ENCODE measurements at places on chromosomes 6 and 20.

- DNase-seq, result no peak
These were observed 828 bp downstream of the TP53RK start for GRCh38 chr20:46688151-46689081.

DNA sequence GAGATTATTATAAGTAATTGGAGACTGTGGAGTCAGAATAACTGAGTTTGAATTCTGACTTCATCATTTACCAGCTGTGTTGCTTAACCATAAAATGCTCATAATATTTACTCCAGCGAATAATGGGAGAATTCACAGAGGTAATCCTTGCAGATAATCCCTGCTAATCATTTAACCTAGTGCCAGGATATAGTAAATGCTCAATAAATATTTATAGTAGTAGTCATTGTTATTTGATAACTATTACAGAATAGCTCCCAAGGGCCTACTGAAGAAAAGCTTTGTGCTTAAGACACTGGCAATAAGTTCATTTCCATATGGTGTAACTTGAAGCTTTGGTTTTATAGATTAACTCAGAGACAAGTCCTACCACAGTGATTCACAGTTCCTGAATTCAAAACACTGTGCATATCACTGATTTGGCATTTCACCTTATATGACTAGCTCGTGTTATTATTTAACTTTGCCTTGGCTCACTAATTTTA is 208.8 kb upstream of the PLCB4 start:
- no peak for DNase-seq

- DNase-seq, result no peak
These were observed 98.3 kb downstream of the TMEM242 start for GRCh38 chr6:157224951-157225574.

GRCh38 chr6:148295261-148295887 is 47.3 kb upstream of the SASH1 start:
- no peak for DNase-seq

DNA sequence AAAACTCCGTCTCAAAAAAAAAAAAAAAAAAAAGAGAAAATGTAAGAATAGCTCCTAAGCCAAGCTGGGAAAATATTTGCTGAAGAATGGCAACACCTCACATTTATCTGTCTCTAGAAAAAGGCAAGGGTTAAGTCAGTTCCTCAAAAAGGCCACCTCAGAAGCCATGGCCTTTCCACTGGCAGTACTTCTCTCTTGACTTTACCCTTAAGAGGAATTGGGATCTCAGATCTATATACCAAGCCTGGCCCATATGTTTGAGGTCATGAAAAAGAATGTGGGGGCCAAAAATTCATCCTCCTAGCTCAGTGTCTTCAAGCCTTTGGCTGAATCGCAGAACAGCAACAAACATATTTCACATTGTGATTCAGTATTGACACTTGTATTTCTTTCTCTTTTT is 10.9 kb upstream of the NCOA3 start:
- no peak for DNase-seq

- no peak for DNase-seq
These were observed 58.6 kb upstream of the RNF144B start for GRCh38 chr6:18328540-18328939.

DNA sequence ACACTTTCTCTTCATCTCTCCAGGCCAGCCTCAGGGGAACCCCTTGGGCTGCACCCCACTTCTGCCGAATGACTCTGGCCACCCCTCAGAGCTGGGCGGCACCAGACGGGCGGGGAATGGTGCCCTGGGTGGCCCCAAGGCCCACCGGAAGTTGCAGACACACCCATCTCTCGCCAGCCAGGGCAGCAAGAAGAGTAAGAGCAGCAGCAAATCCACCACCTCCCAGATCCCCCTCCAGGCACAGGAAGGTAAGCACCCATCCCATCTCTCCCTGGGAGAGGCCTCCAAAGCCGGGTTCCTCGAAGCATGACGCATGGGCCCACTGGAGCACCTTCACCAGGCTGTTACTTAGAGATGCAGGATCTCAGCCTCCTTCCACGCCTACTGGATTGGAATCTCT is 11.3 kb downstream of the MDFI start:
- DNase-seq, result no peak

DNA sequence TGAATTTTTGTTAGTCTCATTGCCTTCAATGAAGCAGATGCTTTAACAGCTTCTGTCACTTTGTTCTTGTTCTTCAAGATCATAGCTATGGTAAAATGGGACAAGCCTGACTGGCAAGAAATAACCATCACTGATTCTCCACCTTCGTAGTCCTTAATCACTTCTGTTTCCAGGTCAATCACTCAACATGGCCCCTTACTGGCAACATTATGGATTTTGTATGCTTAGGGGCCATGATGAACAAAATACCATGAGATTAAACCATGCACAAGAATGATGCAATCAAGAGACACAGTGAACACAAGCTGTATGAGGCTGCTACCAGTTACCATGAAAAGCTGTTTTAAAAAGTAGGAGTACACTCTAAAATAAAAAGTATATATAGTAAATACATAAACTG is 32.8 kb downstream of the ADNP start:
- no peak for DNase-seq

DNA sequence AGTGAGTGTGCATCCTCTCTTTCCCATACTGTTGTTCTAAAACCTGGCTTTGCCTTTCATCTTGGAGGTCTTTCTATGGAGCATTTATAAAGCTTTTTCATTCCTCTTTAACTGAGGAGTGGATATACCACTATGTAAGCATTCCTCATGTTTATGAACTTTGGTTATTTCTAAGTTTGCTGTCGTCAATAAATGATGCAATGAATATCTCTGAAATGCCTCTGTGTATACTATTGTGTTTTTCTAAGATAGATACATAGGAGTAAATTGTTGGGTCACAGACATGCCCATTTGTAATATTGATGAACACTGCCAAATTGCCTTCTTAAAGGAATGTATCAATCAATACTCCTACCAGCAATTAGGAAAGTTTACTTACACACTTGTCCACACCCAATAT is 53.9 kb downstream of the SLC22A2 start:
- DNase-seq, result no peak

DNA sequence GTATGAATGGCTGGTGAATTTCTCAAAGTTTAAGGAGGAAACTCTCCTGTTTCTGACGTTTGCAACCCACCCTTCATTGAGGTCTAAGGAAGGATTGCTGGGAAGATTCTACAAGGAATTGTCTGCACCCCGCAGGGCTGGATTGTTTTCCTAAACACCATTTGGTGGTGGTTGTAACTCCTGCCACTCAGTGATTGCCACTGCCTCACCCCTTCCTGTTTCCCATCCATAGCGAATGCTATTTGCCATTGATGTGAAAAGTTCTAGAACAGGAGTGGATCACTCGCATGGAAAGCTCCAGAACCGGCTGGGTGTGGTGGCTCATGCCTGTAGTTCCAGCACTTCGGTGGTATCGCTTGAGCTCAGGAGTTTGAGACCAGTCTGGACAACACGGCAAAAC is 8.7 kb upstream of the DSP start:
- DNase-seq, result no peak

DNA sequence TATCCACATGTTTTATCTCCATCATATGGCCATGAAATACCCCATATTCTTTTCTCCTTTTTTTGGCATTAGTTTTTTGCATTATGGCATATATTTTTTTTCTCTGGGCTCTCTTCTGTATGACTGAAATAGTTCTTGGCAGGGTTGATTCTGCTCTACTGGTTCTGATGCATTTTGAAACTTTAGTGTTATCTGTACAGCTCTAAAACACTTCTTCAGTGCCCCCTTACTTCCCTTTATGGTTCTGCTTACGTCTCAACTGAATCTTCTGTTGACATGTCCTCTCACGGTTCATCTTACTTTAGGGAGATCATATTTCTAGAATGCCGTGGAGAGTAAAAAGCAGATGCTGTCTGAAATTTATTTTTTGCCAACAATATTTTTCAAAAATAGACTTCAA is 23.2 kb upstream of the TXNDC5 start:
- no peak for DNase-seq
